ENCODE measurements at places on chromosomes 2 and 18. TPM values are rescaled to one million over a fixed set of nuclear protein-coding genes. Genes with fewer than 3 reads are reported as not detected.

TGFA gene
- not detected for total RNA-seq

ATP6V1C2 gene
- total RNA-seq = 0.18 TPM

PROM2 gene
- total RNA-seq = under 0.01 TPM

ADGRF3 gene
- under 0.01 TPM for total RNA-seq

RUFY4 gene
- total RNA-seq = not detected

DNAJB2 gene
- total RNA-seq = 30.0 TPM

ALPP gene
- not detected for total RNA-seq

CCDC121 gene
- total RNA-seq = 1.2 TPM

CAVIN2 gene
- total RNA-seq = 13.0 TPM

ADI1 gene
- total RNA-seq = 81.9 TPM

CCDC148 gene
- not detected for total RNA-seq

ZNF519 gene
- total RNA-seq = 1.8 TPM

SEPTIN10 gene
- total RNA-seq = 79.8 TPM

FTCDNL1 gene
- 0.18 TPM for total RNA-seq

GRHL1 gene
- under 0.01 TPM for total RNA-seq

CHN1 gene
- total RNA-seq = 61.4 TPM

SIGLEC15 gene
- not detected for total RNA-seq

RND3 gene
- 136 TPM for total RNA-seq

SPDYA gene
- total RNA-seq = under 0.01 TPM

TMEM200C gene
- total RNA-seq = not detected

PJVK gene
- 1.4 TPM for total RNA-seq

RGPD8 gene
- 1.8 TPM for total RNA-seq

MC5R gene
- not detected for total RNA-seq

TTL gene
- 42.4 TPM for total RNA-seq

RIT2 gene
- not detected for total RNA-seq

REG3A gene
- total RNA-seq = not detected

MARCHF4 gene
- total RNA-seq = 2.6 TPM

CHST9 gene
- total RNA-seq = not detected

DSC3 gene
- 0.58 TPM for total RNA-seq

CCL20 gene
- total RNA-seq = 0.18 TPM

IL36RN gene
- total RNA-seq = not detected

TSPYL6 gene
- not detected for total RNA-seq

CWC22 gene
- total RNA-seq = 12.1 TPM

TTN gene
- under 0.01 TPM for total RNA-seq
